ENCODE measurements at places on chromosomes 12 and 14.

GRCh38 chr12:115752913-115753726, 524.4 kb downstream of the MED13L start:
- DNase-seq: no peak

DNA sequence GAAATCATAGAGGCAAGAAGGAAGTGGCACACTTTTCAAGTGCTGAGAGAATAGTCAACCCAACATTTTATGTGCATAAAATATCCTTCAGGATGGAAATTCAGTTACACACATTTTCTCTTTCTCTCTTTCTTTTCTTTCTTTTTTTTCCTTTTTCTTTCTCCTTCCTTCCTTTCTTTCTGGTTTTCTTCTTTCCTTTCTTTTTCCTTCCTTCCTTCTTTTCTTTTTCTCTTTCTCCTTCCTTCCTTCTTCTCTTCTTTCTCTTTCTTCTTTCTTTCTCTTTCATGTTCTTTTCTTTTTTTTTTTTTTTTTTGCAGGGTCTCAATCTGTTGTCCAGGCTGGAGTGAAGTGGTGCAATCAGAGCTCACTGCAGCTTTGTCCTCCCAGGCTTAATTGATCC, 38.7 kb upstream of the OR5AU1 start:
- no peak for DNase-seq

GRCh38 chr14:55221968-55222367, 30.6 kb upstream of the DLGAP5 start:
- DNase-seq: no peak

GRCh38 chr14:103404920-103405319, 19.7 kb downstream of the MARK3 start:
- no peak for DNase-seq

GRCh38 chr14:92590176-92590575, 76.6 kb downstream of the RIN3 start:
- no peak for DNase-seq

GRCh38 chr14:30450631-30451545, 108.1 kb upstream of the G2E3 start:
- no peak for DNase-seq

DNA sequence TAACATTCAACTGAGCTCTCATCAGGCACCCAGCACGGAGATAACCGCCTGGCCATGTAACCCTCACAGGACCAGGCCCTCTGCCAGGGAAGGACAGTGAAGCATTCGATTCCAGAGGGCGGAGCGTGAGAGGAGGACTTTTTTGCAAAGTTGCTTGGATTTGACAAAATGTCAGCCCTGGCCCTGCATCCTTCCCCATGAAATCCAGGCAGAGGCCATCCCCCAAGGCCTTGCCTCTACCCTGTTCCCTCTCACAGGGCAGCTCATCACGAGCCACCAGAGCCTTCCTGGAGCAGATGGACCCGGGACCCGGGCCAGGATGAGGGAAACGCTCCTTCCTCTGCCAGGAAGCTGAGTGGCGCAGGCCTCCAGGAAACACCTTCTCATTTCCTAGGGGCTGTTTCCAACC, 17.0 kb downstream of the CAMKK2 start:
- peak; percentile 79 for DNase-seq

DNA sequence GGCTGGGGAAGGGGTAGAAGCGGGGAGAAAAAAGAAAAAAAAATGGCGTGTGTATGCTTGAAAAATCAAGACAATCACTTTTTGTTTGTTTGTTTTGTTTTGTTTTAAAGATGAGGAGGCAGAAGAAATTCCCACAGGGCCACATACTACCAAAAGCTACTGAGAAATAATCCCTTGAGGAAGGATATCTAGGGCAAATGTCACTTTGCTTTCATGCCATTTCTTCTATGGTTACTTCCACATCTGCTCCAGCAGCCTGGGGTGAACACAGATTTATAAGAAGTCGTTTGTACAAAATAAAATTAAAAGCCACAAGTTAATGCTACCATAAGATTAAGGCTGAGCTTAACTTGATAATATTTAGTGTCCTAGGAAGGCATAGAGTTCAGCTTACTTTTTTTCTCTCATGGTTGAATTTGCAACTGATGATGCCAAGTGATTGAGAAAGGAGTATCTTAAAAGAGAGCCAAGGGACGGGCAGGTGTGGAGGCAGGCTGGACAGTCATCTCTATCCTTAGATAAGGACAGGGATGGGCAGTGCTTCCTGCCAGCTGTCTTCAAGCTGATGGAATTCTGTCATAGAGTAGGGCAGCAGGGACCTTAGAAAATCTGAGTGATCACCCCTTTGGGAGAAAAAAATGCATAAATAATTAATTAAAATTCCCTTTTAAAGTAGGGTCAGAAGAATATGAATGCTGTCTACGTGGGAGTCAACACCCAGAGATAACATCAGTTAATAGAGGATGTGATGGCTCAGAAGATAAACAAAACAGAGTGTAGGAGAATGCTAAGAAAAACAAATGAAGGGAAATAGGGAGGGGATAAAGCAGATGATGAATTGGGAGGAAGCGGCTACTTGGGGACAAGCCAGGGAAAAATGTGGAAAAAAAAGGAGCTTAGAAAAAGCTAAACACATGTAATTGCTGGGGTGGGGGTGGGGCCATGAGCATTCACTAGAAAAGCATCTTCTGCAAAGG, 57.1 kb downstream of the DYRK2 start:
- no peak for DNase-seq

DNA sequence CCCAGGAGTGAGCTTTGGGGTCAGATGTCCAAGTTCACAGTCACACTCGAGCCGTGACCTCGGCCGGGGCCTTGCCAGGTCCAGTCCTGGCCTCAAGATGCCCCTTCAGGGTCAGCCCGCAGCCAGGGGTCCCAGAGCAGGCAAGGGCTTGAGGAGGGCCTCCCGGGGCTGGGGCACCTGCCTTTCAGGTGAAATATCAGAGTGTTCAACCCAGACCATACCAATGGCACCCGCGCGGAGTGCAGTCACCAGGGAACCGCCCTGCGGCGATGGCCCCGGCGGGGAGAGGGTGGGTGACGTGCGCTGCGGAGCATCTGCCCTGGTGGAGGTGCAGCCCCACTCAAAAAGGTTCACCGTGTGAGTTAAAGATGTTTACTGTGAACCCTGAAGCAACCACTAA, 16.9 kb downstream of the LRCOL1 start:
- peak; percentile 43 for DNase-seq

- DNase-seq: no peak
These were observed 83.5 kb downstream of the TTC7B start for GRCh38 chr14:90732718-90733117.

DNA sequence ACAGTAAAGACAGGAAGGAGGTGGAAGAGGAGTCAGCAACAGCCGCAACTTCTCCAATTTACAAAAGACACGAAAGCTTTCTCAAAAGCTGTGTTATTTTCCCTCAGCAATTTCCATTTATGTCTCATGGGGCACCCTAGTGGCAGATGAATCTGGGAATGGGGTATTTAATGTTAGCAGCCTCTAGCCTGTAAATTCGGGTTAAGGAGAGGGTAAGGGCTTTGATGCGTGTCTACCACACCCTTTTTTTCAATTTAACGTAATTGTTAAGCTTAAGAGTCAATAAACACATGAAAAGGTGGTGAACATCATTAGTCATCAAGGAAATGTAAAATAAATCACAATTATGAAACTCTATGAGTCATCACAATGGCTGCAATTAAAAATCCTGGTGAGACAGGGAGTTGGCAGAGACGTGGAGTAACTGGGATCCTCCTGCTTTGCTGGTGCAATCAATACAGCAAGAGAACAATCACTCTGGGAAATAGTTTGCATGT, 986.4 kb downstream of the AACS start:
- no peak for DNase-seq

DNA sequence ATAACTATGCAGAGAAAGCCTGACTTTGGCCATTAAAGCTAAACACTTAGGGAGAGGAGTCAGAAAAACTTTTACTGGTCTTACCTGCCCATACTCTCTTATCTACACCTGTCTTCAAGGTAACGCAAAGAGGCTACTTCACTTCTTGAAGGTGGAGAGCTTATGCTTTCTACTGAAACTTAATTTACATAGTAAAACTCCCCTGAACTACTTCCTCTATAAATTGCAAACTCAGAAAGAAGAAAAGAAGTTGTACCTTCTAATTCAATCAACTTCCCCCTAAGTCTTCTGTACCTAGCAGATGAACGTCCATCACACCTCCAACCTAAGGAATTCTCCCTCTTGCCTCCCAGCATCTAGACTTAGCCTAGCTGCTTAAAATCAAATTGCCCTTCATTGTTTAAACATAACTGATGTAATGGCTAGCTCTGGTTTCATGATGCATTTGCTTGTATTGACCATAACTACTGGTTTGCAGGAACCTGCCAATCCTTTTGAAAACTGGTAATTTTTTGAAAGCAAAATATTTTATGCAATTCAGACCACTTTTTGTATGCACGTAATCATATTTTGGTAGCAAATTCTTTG, 87.7 kb downstream of the STON2 start:
- no peak for DNase-seq

- DNase-seq: no peak
These were observed 67.7 kb downstream of the STAB2 start for GRCh38 chr12:103654816-103655215.

DNA sequence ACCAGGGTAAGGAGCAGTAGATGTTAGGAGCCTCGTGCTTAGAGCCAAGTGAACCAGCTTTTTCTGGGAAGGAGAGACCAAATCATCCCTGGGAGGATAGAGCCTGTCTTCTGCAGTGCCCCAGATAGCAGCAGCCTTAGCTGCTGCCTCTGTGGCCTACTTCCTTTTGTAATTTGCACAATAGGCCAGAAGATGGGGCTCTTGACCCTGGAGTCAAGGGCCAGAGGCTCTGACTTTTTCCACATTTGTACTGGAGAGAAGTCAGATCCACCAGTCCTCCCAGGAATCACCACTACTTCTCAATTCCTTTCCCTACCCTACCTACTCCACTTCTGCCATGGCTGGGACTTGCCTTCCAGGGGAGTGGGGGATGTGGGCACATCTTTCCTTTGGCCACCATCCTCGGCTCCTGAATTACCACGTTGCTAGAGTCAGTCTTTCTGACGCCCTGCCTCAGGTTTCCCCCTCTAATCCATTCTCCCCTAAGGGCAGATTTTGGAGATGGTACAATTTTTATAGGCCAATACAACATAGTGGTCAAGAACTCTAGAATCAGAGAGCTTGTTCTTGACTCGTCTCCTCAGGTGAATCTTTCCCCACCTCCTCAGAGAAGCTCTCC, 3.3 kb upstream of the SLC4A8 start:
- DNase-seq: no peak

- DNase-seq: no peak
These were observed 319.2 kb downstream of the BCL11B start for GRCh38 chr14:98952593-98953350.

DNA sequence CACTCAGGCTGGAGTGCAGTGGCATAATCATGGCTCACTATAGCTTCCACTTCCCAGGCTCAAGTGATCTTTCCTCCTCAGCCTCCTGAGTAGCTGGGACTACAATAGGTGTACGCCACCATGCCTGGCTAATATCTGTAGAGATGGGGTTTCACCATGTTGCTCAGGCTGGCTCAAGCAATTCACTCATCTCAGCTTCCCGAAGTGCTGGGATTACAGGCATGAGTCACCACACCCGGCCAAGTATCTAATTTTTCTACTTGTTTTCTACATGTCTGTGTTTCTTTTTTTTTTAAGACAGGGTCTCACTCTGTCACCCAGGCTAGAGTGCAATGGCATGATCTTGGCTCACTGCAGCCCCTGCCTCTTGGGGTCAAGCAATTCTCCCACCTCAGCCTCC, 119.7 kb upstream of the MED13L start:
- no peak for DNase-seq
